NCI-H1105 (cell line): ENCODE measurements at places on chromosomes 13 and 19.

GRCh38 chr19:18788529-18789421 is 2.3 kb downstream of the COMP start:
- DNase-seq = no peak

- no peak for DNase-seq
Measured at GRCh38 chr19:30202060-30202600, 170.1 kb upstream of the ZNF536 start.

DNA sequence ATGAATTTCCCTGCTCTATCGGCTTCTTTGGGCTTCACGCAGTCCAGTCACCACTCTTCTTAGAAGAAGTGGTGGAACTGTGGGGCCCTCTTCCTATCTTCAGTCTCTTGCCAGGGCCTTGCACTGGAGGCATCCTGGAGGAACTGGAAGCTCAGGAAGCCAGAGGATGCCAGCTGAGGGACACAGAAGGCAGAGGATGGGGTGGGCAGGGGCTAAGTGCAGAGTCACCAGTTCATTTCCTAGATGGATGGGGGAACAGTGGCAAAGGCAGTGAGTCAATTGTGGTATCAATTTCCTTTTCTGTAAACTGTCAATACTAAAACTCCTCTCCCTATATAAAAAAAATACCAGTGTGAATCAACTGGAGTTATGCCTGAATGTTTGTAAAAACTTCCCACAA is 419.7 kb downstream of the KLF12 start:
- no peak for DNase-seq

DNA sequence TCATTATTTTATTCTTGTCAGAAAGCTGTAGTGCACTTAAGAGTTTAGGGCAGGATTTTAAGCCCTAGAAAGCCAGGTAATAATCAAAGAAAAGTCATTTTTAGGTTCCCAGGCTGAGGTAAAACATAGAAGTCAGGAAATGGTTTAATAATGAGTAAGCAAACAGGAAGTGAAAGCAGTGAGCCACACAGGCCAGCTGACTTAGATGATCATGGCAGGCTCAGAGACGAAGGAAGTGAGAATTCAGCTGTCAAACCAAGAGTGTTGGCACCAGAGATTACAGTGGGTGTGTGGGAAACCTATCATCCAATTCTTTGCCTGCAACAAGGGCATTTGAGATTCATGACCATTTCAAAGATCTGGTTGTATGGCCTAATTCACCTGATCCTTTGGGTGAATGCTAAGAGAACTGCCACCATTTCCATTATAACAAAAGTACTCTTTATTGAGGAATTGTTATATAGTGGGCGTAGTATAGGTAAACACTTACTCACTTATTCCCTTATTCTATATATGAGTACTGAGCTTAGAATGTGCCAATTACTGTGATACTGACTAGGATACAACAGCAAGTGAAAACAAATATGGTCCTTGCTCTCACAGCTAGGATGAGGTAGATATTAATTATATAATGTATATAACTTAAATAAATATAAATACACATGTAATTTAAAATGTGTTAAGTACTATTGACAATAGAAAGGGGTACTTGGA is 103.7 kb upstream of the EDNRB start:
- no peak for DNase-seq

DNA sequence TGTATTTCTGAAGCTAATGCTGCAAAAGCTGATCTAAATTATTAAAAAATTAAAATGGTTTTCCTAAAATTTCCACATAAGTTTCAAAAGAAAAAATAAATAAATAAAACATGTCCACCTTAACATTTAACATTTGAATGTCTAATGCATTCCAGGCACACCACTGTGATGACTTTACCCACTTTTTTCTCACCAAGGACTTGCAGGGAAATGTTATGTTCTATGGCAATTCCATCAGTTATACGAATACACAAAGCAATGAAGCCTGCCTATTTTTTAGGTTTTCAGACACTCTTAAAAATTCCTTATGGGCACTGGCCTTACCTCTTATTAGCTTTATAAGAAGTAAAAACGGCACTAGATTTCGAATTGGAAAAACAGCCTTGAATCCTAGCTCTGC is 10.2 kb downstream of the TSC22D1 start:
- DNase-seq = no peak

DNA sequence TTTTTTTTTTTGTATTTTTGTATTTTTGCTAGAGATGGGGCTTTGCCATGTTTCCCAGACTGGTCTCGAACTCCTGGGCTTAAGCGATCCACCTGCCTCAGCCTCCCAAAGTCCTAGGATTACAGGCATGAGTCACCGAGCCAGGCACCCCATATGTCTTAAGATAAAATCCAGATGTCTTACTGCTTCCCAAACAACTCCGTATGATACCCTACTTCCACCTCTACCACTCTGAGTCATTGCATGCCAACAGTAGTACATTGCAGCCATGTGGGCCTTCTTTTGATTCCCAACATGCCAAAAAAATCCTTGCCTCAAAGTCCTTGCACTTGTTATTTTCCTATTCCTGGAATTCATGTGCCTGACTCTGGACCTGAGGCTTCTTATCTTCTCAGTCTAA is 799.2 kb downstream of the GPC5 start:
- no peak for DNase-seq

DNA sequence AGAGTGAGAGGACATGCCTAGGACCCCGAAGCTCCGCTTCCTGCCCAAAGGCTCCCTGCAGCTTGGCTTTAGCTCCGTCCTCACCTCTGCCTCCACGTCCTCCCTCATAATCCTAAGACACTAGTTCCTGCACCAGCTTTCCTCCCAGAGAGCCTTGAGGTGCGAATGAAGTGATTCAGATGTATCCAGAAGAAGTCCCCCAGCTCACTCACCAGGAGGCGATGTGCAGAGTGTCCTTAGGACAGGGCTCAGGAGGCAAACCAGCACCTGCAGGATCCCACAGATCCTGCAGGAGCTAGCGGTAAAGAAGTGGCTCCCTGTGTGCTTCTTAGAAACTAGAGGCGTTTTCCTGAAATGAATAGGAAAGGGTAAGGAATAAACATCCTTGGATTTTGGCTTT is 109.7 kb downstream of the HSPH1 start:
- no peak for DNase-seq

GRCh38 chr19:51702103-51702824 is 9.1 kb downstream of the SPACA6 start:
- no peak for DNase-seq

- DNase-seq = no peak
Measured at GRCh38 chr19:16202320-16203255, 4.9 kb downstream of the AP1M1 start.

DNA sequence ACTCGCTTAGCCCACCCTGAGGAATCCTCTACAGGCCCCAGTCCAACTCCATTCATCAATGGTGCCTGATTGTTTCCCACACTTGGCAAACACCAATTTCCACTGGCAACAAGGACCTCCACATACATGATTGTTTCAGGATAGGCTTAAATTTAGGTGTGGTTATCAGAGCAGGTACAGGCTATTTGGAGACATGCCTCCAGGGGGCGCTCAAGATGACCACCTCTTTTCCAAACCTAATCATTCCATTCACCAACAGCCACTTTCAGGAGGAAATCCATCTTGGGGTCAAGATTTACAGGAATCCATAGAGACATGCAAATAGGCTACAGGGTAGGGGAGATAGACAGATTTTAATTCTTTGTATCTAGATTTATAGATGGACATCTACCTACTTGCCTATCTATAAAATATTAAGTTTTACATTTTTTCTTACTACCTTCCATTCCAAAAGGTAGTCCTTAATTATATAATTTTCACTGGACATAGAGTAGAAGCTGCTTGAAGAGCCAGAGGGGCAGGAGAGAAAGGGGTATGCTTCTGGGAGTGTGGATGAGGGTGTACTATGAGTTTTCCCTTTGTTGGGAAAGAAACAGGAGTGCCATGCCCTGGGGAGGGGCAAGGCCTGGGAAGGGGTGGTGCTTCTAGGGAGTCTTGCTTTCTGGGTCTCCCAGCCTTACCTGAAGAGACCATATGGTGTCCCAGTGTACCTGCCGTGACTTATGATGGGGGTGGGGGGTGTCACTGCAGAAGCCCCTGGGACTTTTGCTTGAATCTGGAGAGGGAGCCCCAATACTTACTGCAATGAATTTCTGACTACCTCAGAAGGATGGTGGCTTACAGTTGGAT is 14.1 kb upstream of the PCDH8 start:
- no peak for DNase-seq

DNA sequence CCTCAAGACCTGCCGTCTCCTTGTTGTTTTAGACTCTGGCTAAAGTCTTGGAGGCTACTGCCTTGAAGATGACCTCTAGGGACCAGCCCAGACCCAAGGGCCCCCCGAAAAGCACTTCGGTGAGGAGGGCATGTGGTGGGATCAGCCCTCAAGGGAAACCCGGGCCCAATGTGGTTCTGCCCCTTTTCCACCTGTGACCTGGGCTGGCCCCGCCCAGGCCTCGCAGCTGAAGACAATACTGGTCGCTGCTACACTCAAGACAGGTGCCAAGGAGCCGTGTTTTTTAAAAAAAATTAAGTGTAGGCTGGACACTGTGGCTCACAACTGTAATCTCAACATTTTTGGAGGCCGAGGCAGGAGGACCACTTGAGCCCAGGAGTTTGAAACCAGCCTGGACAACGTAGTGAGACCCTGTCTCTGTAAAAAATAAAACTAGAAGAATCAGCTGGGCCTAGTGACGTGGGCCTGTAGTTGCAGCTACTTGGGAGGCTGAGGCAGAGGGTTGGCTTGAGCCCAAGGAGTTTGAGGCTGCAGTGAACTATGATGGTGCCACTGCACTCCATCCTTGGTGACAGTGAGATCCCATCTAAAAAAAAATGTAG is 903 bp downstream of the TLE6 start:
- no peak for DNase-seq

DNA sequence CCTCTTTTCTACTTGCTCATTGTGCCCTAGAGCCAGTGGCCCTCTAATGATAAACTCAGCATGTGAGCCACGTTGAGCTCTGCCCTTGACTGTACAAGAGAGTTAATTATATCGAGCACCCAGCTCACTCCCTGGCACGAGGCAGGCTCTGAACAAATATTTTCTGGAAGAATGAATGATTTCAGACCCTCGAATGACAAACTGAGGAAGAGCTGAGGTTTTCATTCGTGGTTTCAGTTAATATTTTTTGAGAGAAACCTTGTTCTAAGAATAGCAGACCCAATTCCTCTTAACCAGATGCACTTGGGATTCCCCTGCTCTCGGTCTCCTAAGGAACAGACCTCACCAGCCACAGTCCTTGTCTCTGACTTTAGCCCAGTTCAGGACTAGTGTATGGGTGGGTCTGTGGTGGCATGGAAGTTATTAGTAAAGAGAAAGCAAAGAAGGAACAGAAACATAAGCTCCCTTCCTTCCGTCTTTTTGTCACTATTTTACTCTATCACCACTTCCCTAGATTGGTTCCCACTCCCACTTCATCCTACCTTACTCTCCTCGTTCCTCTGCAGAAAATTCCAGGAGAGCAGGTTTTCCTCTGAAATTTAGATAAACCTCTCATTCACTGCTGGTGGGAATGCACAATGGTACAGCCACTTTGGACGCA is 22.1 kb upstream of the WDFY2 start:
- DNase-seq = no peak

DNA sequence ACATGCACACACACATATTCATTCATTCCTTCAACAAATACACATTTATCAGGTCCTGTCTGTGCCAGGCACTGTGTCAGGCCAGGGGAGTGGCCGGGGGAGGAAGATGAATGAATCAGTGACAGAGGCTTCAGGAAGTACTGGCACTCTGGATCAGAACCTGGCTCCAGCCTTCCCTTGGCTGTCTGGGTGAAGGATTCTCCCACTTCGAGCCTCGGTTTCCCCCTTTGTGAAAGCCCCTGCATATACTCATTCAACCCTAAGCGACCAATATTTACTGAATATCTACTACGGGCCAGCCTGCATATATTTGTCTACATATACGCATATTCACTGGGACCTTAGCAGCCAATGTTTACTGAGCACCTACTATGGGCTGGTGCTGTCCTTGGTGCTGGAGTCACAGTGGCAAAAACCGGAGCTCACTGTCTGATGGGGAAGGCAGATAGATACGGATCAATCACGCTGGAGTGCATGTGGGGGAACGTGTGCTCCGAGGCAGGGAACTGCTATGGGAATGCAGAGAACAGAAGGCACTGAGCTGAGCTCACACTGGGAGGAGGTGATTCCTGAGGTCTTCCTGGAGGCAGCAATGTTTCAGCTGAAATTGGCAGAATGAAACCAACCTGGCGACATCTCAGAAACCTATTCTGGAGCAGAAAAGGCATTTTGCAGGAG is 636 bp upstream of the ZNF579 start:
- no peak for DNase-seq

GRCh38 chr19:38557205-38557799 is 60.5 kb downstream of the MAP4K1 start:
- DNase-seq = no peak

DNA sequence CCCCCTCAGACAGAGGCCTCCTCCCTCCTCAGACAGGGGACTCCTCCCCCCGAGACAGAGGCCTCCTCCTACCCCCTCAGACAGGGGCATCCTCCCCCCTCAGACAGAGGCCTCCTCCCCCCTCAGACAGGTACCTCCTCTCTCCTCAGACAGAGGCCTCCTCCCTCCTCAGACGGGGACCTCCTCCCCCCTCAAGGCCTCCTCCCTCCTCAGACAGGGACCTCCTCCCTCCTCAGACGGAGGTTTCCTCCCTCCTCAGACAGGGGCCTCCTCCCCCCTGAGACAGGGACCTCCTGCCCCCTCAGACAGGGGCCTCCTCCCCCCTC is 13.9 kb downstream of the C3 start:
- DNase-seq = no peak

DNA sequence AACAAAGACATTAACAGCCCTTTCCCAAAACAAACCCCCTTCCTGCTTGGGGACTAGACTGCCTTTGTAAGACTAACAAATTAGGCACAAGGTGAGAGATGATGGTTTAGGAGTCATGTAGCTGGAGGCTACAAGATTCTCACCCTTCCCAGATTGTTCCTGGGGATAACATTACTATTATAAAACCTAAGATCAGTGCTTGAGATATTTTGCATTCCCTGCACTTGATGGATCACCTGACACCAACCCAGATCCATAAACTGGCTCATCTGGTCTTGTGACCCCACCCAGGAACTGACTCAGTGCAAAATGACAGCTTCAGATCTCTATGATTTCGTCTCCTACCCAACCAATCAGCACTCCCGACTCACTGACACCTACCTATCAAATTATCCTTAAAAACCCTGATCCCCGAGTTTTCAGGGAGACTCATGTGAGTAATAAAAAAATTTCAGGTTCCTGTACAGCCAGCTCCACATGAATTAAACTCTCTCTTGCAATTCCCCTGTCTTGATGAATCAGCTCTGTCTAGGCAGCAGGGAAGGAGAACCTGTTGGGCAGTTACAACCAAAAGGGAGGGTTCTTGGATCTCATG is 2.4 kb upstream of the ZNF616 start:
- DNase-seq = no peak

- peak; percentile 20 for DNase-seq
Measured at GRCh38 chr19:12779162-12779993, 4.0 kb upstream of the HOOK2 start.

- peak; percentile 62 for DNase-seq
Measured at GRCh38 chr13:36131222-36131930, at the start of gene DCLK1. Gene DCLK1, minus strand, starts transcription at chr13:36131382.
